GM19239 (cell line): ENCODE measurements at places on chromosomes 12 and 14.

DNA sequence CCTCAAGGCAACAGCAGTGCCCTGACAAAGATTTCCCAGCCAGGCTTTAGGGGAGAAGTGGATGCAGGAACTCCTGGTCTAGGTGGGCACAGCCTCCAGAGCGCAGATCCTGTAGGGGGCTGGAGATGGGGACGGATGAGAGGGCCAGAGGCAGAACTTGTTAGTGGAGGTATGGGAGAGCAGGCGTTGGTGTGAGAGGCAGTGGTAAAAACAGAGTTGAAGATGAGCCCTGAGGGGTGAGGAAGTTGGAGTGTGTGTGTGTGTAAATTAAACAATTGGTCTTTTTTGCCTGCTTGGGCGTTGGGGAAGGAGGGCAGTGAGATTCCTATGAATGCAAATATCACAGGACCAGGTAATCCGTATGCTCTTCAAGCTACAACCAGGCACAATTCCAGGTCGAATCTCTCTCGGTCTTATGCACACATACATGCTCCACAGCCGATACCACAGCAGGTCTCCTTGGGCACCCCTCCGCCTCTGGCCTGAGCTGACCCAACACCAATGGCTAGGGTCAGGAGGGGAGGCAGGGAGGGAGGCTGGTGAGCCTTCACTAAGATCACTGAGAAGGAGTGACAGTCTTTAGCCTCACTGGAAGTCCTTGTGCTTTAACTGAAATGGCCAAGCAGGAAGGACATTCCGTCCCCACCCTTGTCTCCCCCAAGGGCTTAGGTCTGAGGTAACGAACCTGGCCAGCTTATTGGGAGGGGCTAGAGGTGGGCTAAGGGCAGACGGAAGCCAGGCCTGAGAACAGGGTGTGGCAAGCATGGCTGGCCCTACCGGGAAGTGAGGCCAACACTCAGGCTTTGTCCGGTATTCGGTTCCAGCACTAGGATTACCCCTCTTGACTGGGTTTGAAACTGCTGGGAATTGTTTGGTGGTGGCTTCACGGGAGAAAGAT is 1.5 kb upstream of the KRT7 start:
- DNase-seq = no peak

DNA sequence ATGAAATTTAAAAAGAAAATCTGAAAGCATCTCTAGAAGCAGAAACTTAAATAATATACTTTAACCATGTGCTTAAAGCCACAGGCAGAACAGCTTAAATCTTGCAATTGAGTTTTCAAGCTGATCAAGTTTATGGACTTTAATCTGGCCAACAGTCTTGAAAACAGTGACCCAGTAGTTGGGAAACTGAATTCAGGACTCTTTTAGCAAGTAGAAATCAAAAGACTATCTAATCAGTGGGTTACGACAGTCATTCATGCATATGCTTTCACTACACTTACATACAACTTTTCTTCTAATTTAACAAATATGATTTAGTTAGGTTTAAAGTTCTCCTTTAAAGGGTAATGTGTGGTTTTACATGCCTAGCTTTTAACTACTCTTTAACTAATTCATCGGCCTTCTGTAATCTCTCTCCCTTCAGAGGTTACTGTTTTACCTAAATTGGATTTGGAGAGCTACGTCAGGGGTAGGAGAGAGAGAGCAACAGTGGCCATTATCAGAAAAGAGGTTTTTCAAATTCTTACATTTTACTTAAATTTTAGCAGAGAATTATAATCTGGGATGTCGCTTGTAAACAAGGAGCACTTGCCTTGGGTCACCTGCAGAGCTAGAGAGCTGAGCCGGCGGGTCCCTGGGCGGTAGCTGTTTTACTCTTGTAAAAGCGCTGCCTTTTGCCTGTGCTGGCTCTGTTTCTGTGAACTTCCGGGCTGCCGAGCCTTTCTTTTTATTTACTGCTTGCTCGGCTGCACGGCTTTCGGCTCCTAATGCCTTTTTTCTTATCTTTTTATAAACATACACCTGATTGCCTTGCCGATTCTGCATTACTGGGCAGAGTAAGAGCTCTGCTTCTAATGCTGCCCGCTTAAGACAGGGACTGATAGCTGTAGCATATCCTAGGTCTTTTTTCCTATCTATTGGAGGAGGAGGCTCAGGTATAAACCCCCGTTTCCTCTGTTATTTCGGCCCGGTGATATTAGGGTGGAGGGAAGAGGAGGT is 17.4 kb upstream of the LYZ start:
- no peak for DNase-seq

- no peak for DNase-seq
These were observed 135.3 kb downstream of the AEBP2 start for GRCh38 chr12:19574601-19575000.

- DNase-seq = no peak
These were observed at the start of gene MYF5 for GRCh38 chr12:80716696-80717469. MYF5 (plus strand) TSS chr12:80716912; CDS start chr12:80717064, 152 bp downstream.

- DNase-seq = no peak
These were observed 45.8 kb downstream of the ETV6 start for GRCh38 chr12:11695321-11695720.

- no peak for DNase-seq
These were observed 22.1 kb upstream of the LGMN start for GRCh38 chr14:92770484-92770883.

- no peak for DNase-seq
These were observed 65.2 kb upstream of the STK38L start for GRCh38 chr12:27178723-27179399.

DNA sequence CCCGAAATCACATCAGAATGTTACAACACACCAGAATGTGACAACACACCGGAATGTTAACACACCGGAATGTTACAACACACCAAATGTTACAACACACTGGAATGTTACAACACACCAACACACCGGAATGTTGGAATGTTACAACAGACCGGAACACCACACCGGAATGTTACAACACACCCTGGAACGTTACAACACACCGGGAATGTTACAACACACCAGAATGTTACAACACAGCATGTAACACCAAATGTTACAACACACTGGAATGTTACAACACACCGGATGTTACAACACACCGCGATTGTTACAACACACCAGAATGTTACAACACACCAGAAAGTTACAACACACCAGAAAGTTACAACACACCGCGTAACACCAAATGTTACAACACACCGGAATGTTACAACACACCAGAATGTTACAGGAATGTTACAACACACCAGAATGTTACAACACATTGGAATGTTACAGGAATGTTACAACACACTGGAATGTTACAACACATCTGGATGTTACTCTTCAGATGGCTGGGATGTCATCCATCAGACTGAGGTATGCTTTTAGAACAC is 21.1 kb downstream of the CHFR start:
- no peak for DNase-seq

- DNase-seq = no peak
These were observed 66.2 kb downstream of the RNF34 start for GRCh38 chr12:121465921-121466793.

- DNase-seq = no peak
These were observed 8.5 kb upstream of the HSP90AA1 start for GRCh38 chr14:102095231-102095870.

DNA sequence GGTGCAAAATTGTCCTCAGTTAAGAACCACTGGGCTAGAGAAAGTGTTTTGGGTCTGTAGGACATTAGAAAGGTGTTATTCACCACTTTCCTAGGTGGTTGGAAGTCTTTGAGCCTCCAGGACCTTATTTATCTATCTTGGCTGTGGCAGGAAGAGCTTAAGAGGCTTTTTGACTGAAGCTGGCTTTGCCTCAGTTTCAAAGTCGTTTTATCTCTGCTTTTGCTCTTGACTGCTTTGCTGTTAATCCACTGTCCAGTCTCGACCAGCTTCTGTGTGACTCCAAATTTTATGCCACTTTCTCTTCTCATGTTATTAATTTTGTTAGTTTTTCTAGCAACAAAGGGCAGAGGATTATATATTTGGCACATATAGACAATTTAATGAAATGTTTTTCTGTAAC is 60.3 kb downstream of the PPHLN1 start:
- DNase-seq = no peak

- DNase-seq = no peak
These were observed 7.2 kb downstream of the DTD2 start for GRCh38 chr14:31449971-31450610.

DNA sequence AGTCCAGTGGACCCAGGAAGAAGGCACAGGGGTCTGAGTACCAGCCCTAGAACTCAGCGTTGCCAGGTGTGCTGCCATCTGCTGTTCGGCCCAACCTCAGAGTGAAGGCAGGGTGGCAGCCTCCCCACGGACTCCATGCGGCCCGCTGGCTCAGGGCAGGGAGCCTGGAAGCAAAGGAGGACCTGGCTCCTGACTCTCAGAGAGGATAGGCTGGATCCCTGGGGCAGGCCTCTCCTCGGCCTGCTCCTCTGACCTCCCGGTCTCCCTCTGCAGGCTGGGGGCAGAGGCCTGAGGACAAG is 10.1 kb downstream of the MCRS1 start:
- DNase-seq = no peak

DNA sequence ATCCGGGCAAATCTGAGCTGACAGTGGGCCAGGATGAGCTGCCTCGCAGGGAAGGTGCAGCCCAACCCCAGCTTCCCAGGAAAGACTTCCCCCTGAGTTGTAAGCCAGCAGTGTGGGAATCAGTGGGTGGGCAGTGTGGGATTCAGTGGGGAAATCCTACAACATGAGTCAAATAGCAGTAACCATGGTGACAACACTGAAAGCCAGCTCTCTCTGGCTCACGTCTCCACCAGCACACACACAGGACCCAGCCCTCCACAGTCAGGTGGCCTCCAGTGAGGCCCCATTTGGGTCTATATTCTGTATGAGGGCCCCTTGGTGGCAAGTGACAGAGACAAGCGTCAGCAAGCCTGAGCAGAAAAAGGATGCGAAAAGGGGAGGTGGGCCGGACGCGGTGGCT is 6.0 kb upstream of the LGALS3 start:
- no peak for DNase-seq

DNA sequence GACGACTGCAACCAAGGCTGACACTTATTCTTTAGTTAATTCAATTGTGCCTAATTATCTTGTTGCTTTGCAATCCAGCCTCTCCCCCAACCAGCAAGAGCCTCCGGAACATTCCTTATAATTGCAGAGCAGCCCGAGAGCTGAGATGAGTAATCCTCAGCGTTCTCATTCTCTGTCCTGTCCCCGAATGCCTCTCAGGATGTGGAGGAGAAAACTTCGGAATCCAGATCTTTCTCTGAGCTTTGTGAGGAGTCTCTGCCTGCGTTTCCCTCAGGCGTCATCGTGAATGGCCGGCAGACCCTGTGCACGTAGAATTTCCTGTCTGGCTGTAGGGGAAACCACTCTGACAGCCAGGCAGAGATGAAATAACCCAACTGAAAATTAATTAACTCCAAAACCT is 160.5 kb upstream of the DIO3 start:
- no peak for DNase-seq

- DNase-seq = no peak
These were observed 95.2 kb downstream of the PRKCH start for GRCh38 chr14:61416591-61416990.

- DNase-seq = no peak
These were observed 34.8 kb upstream of the MMP17 start for GRCh38 chr12:131793243-131794022.

GRCh38 chr14:51901475-51902024 is 41.1 kb downstream of the GNG2 start:
- no peak for DNase-seq

DNA sequence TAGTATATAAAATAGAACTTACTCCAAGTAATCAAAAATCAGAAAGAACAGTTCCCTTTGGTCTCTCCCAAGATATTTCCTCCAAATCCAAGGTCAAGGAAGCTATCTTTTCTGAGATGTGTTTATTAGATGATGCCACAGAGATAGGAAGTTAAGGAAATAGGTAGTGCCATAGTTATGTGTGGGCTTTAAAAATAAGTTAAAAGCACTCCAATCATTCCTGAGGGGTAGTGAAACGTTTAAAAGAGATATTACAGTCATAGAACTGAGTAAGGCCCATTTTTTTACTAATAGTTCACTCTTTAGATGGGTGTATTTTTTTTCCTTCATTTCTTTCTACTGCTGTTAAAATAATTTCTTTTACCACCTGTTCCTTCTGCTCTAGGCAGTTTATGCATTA is 1630.9 kb upstream of the SEL1L start:
- no peak for DNase-seq

- no peak for DNase-seq
These were observed 68.7 kb downstream of the PRMT8 start for GRCh38 chr12:3559601-3560294.

DNA sequence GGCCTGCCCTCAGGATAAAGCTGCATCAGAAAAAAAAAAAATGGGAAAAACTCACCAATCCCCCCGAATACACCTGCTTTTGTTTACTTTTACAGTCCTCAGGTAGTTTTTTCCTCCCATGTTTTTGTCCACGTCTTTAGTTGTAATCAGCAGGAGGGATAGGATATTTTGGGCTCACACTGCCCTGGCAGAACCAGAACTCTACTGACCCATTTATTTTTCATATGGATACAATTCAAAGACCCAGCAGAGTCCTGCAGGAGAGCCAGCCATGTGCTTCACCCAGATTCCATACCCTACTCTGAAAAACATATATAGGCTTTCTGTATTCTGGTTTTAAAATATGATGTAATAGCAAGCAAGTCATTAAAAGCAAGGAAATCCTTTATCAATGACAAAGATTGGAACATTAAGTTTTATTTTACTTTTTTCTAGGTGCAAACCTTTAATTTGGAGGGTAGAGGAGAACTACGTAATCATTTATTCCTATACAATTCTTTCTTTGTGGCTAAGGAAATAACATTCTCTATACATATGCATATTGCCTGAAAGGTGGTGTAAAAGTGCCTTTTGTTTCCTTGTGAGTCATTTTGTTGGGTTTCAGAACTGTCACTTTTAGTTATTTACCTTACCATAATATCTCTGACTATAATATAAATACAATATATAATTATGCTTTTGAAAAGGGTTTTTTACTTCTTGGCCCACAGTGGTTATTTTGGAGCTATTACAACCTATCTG is 19.1 kb downstream of the DACT1 start:
- no peak for DNase-seq

DNA sequence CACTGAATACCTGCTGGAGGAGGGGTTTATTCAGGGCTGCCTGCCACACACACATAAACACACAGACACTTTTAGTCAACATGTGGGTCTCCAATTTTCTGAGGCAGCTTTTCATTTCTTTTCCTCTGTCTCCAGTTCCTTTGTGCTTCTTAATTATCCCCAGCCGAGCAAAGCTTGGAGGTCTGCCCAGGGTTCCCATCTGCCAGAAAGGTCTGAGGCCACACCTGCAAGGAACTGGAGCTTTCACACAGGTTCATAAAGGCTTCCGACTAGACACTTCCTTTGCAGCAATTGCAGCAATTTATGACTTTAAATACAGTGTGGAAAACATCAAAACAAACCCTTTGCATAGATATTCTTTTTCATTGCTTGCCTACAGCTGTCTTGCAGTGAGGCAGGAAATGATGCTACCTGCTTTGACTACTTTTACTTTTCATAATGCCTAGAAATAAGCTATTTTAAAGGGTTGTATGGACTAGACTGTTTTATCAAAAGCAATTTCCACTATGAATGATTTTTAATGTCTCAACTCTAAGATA is 1318.9 kb downstream of the AACS start:
- no peak for DNase-seq

- DNase-seq = no peak
These were observed 158.9 kb upstream of the BTG1 start for GRCh38 chr12:92304371-92305055.
